ENCODE measurements at places on chromosomes 16 and 17.

GRCh38 chr17:28977659-28978355 is 26.5 kb upstream of the PHF12 start:
- DNase-seq, result no peak

DNA sequence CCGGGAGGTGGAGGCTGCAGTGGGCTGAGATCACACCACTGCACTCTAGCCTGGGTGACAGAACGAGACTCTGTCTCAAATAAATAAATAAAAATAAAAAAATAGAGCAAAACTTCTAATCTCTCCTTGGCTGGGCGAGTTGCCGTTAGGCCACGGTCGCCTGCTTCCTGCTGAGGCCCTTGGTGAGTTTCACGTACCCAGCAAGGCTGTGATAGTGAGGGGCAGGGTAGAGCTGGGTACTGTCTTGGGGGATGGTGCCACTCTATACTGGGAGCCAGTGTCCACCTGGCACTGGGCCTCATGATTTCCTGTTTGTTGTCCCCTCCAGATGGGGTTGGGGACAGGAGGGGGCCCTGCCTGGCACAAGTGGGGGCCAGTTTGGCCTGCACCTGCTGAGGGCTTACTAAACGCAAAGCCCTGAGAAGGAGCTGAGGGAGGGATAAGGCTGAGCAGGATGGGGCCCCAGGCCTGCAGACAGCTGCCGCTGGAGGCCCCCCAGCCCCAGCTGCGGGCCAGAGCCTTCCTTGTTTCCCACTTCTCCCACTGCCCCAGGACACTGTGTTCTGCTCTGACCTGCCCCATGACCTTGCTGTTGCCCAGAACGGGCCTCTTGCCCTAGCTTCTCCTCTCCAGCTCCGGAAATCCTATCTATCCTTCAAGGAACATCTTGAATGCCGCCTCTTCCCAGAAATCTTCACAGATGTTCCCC is 25.4 kb downstream of the GJD3 start:
- DNase-seq, result no peak

DNA sequence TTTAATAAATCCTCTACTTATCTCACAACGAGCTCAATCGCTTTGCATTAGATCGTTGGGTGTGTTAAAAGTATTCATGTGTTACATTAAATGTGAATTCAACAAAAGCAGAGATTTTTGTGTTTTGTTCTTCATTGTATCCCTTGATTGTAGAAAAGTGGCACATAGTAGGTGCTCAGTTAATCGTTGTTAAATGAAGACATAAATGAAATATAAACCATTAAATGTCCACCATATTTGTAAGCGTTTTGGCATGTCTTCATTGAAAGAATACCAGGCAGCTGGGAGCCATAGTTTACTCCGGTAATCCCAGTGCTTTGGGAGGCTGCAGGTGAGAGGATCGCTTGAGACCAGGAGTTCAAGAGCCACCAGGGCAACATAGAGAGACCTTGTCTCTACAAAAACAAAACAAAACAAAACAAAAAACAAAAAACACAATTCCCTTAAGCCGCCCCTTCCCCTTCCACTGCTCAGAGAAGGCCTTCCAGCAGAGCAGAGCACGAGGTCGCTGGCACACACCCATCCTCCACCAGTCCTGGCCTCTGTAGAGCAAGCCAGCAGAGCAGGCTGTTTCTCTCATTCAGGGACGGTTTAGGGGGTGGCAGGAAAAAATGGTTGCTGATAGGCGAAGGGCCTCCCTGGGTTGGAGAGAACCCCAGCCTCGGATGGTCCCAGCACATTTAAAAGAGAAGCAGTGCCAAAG is 673 bp upstream of the CHD9 start:
- no peak for DNase-seq

DNA sequence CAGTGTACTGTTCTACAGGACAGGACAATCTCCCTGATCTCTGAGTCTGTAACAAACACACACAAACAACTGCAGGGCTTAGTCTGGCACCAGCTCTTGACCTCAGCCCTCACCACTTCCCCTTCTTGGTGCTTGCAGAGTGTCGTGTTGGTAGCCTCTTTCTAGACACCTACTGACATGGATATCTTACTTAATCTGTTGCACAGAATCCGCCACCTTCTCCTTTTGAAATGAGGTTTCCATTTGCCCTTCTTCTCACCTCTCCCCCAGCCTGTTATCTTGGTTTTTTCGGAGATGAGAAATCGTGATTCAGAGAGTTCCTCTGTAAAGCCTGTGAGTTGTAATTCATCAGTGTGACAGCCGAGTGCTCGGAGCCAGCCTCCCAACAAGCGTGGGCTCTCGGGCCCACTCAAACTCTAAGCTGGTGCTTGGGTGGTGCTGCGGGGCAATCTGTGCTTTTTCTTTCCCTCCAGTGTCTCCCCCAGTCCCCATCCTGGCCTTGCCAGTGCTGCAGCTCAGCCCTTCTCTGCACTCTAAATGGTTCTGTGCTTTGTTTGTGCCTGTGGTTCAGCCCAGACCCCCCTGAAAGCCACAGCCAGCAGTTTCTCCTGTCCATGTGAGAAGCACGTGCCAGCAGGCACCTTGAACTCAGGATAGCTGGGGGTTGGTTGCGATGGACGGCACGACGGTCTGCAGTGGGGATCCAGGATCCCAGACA is 28.1 kb downstream of the KIAA0513 start:
- peak; percentile 72 for DNase-seq

- no peak for DNase-seq
Measured at GRCh38 chr17:74442670-74443515, 11.0 kb downstream of the GPRC5C start.

GRCh38 chr17:44878627-44879221 is 20.5 kb downstream of the EFTUD2 start:
- peak; percentile 63 for DNase-seq

DNA sequence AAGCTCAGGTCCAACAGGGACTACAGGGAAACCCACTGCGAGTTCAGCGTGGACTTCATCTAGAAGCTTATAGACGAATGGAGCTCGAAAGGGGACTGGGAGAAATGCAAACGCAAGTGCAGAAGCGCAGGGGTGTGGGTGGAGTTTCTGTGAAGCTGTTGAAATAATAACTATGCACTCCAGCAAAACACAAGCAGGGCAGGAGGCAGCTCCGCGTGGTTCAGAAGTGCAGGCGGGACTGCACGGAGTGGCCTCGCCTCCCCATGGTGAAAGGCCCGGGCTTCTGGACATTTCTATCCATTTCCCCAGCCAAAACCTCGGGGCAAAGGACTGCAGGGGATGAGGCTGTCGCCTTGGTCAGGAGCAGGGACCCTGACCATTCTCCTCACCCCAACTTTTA is 74.5 kb downstream of the ZNF423 start:
- DNase-seq, result no peak

GRCh38 chr16:54055191-54055590 is 231.4 kb downstream of the IRX3 start:
- DNase-seq, result no peak

- no peak for DNase-seq
Measured at GRCh38 chr16:72812672-72813071, 235.3 kb downstream of the ZFHX3 start.

DNA sequence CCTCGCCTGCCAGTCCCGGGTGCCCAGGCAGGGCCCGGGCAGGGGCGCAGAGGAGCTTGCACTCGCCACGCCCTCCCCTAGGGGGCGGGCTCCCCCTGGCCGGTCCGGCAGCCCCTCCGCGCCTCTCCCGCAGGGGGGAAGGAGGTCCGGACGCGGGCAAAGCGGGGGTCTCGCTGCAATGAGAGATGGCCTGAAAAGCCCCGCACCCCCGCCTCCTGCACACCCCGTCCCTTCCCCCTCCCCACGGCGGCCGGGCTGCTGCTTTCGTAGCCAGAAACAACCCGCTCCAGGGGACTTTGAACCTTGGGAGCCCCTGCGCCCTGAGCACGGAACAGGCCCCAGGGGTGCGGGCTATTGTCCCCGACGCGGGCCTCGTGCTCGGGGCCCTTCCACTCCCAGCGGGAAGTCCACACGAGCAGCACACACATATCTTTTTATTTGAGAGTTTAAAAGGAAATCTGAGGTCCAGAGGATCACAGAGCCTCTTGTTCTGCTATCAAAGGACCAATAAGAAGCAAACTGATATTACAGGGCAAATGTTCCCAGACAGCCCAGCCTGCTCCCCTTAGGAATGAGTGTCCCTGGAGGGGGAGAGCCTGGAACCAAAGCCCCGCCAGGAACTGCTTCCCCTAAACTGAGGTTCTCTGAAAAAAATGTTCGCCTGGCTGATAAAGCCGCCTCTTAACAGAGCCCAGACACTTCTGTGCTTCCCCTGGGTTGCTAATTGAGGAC is 5.8 kb upstream of the CBX4 start:
- DNase-seq, result peak; percentile 42

GRCh38 chr16:35687781-35688180 is 2228.4 kb downstream of the TP53TG3F start:
- DNase-seq, result no peak

GRCh38 chr16:85570213-85570734 is 42.8 kb upstream of the GSE1 start:
- no peak for DNase-seq

- DNase-seq, result no peak
Measured at GRCh38 chr16:17078931-17079631, 391.7 kb downstream of the XYLT1 start.

DNA sequence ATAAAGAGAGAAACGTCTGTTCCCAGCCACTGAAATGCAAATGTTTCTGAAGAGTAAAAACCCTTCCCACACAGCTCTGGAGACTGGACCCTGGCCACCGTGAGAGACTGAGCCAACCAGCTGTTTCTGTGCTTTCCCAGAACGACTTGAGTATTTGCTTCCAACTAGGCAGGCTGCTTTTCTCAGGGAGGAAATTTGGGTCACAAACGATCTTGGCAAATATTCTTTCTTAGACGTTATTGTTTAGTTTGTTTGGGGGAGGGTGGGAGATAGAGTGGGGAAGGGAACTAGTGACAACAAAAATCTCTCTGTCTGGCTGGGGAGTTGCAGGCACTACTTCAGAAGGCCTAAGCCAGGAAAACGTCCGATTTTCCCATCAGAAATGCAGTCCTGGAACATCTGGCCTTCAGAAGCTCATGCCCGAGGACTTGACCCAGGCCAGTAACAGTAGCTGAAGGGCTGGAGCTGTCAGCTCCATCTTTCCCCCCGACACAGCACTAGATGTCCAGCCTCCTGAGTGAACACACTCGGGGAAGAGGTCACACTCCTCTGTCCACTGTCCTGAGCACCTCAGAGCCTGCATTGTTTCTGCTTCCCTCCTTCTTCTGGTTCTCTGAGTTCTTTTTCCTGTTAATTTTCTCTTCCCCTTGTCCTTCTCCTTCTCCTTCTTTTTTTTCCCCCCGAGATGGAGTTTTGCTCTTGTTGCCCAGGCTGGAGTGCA is 4.0 kb downstream of the CCDC92B start:
- DNase-seq, result no peak

DNA sequence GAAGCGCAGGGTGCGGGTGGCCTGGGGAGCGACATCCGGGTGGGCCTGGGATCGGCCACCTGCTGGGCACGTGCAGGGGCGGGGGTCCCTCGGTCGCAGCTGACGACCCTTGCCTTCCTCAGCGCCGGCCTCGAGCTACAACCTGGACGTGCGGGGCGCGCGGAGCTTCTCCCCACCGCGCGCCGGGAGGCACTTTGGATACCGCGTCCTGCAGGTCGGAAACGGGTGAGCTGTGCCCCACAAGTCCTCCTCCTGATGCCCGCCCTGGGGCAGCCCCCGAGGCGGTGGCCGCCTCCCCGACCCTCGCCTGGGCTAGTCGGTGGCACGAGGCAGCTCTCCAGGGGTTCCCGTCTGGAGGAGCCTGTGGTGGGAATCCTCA is 1.5 kb downstream of the ITGAL start:
- DNase-seq, result no peak

DNA sequence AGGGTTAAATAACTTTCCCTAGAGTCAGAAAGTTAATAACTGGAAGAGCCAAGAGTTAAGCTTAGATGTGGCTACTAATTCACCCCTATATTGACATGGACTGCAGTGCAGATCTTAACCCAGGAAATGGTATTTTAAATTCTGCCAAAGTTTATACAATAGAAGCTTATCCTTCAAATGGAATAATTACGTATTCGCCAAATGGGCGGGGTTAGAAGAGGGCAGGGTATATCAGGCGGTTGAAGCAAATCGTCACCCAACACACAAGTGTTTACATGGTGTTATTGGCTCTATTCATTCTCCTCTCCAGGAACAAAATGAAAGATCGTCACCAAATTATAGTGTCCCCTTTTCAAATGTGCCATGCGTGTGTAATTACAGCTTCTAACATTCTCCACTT is 182.7 kb downstream of the PRKCB start:
- no peak for DNase-seq

GRCh38 chr16:9318764-9319163 is 227.3 kb downstream of the HAPSTR1 start:
- DNase-seq, result no peak

DNA sequence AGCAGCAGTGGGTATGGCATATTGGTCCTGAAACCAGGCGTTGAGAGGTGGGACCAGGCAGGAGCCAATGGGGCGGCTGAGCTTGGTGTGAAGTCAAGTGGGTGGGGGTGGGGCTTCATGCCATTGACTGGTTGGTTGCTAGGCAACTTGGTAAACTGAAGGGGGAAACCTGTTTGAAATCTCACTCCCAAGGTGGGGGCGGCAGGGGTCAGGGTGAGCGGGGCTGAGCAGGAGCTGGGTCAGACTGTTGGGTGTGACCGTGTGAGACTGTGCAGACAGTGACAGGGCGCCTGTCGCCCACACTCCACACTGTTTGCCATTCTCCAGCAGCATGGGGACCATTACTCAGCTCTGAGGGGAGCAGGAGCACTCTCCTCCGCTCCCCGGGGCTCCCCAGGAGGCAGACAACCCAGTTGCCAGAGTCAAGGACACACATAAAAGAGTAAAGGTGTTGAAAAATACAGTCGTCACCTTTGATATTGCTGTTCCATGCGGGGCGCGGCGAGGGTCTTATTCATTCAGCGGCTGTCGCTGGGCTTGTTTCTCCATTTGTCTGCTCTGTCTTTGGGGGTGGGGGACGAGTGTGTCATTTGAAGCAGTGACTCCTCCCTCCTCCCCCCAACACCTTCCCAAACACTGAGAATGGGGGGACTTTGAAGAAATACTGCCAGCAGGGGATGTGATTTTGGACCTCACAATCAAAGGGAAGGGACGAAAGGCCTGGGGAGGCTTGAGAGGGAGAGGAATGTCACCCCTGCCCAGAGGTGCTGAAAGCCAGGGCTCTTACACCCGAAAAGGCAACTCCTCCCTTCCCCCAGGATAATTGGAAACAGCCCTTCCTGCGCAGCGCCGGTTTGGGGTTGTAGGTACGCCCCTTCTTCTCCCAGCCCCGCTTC is 1.2 kb upstream of the EFNB3 start:
- DNase-seq, result peak; percentile 54

- peak; percentile 73 for DNase-seq
Measured at GRCh38 chr16:31502981-31503380, 5.2 kb downstream of the RUSF1 start.

DNA sequence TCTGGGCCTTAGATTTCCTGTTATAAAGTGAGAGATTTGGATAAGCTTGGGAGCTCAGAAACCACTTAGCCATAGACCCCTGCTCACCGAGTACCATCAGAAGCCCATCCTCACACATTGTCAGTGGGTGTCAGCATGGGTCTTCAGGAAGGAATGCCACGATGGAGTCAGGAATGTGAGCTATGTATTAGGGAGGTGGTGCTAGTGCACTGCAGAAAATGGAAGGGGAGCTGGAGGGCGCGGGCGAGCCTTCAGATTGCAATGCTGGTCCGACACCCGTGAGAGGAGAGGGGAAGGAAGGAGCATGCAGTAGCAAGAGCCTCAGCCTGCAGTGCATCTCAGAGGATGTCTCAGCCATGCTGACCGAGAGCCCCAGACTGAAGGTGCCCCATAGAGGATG is 294.5 kb downstream of the FOXL1 start:
- no peak for DNase-seq

GRCh38 chr17:39928858-39929645 is 1.5 kb downstream of the LRRC3C start:
- peak; percentile 98 for DNase-seq

- no peak for DNase-seq
Measured at GRCh38 chr17:9647014-9647413, 1.7 kb downstream of the USP43 start.

Measured in EH (cell line).